ENCODE measurements at places on chromosomes 6 and 20. TPM values are rescaled to one million over a fixed set of nuclear protein-coding genes. Genes with fewer than 3 reads are reported as not detected.

The RNF182 gene
- 1.3 TPM for total RNA-seq

DNA sequence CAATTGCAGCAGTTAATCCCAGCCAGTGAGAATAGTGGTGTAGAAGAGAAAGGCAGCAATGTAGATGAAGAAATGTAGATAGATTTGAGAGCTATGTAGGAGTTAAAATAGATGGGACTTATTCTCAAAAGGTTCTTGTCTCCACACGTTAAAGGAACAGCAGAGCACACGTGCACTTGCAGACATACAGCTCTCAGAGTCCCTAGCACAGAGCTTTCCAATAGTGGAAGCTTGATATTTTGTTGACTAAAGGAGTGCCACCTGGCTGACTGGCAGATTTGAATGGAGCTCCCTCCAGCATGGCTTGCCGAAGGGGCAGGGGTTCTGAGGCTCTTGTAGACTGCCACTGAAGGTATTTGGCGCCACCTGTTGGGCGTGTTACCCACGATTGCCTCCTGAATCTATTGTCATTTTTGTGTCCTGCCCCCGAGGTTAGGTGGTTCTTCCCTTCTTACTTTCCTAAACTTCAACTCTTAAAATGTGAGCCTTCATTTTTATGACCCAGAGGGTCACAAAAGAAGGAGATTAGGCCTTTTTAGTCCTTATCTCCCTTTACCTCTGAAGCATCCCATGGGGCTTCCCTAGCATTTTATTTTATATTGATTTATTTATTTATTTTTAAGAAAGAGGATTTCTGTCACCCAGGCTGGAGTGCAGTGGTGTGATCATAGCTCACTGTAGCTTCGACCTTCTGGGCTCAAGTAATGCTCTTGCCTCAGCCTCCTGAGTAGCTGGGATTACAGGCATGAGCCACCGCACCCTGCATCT, 16.4 kb downstream of the BRD2 start:
- DNase-seq, result peak; percentile 96

GRCh38 chr6:112408522-112408921, 61.4 kb downstream of the RFPL4B start:
- DNase-seq, result no peak

DNA sequence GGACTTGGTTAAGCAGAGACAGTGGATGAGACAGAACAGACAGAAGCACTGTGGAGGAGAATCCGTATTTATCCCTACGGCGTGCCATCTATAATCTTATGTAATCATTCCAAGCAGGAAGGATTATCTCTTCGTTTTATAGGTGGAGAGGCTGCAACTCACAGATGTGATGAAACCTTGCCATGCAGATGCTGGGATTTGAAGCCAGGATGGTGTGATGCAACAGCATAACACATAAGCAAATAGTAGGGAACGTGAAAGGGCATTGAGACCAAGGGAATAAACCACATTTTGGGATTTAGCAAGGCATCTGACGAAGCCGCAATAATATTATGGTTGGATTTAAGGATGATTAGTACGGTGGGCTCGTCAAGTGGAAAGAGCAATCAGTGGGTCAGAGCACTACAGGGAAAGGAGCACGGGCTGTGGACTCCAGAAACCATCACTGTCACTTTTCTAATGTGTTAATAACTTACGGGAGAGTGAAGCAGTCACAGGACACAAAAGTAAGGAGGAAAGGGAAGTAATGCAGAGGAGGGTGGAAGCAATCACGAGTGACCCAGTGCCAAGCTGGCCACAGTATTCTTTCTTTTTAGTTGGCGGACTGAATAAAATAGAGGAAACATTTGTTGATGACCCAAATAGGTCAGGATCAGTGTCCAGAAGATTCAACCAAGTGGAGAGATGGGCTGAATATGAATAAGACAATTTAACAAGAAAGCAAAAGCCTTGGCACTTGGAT, 119.6 kb upstream of the EDN1 start:
- no peak for DNase-seq

GRCh38 chr20:52731093-52731492, 241.1 kb upstream of the TSHZ2 start:
- no peak for DNase-seq

GRCh38 chr6:43263314-43264178, 20.3 kb downstream of the TTBK1 start:
- DNase-seq, result peak; percentile 75

- no peak for DNase-seq
Observed at GRCh38 chr6:15888798-15889772, 226.3 kb upstream of the DTNBP1 start.

DNA sequence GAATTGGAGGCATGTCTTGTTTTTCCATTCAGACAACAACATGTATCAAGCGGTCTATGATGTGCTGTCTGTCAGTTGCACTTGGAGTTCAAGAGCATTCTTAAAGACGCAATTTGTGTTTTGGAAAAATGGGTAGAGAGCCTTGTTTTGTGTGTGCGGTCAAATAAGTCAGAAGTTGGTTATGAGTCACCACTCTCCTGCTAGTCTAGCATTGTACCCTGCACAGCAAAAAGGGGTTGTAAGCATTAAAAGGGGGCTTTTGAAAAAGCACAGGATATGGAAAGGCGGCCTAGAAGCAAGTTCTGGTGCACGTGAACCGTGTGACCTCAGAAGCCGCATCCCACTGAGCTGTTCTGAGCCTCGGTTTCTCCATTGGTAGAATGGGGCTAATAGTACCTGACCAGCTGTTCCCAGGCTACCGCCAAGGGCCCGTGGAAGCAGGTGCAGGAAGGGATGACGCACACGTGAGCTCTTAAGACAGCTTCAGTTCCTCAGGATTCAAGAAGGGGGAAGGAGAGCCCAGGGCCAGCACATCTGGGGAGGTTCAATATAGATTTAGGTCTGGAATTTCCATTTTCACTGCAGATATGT, 61.6 kb upstream of the SNX9 start:
- DNase-seq, result no peak

DNA sequence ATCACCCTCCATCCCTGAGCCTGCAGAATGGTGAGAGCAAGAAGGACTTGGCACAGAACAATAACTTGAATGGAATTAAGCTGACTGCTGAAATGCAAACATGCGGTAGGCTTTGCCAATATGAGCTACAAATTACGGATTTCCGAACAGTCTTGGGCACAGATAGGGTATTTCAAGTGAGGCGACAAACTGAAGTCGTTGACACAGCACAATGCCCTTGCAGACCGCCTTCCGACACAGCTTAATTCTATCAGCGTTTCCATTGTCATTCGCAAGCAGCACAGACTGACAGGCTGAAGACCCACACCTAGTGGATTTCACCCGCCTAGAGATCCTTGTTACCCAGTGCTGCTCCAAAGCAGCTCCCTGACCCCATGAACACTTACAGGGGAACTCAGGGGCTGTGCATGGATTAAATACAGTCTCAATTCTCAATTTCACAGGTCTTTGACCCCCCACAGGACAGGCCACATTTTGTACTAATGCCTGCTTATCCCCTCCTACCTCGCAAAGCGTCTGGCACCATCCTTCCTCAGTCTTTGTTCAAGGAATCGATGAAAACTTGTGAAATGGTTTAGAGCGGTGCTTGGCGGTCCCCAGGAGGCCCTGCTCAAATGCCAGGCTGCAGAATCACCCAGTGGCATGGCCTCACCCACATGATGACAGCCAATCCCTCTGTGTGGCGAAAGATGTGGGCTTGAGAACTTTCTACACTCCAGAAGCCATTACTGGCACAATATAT, 34.6 kb downstream of the RAMACL start:
- no peak for DNase-seq

DNA sequence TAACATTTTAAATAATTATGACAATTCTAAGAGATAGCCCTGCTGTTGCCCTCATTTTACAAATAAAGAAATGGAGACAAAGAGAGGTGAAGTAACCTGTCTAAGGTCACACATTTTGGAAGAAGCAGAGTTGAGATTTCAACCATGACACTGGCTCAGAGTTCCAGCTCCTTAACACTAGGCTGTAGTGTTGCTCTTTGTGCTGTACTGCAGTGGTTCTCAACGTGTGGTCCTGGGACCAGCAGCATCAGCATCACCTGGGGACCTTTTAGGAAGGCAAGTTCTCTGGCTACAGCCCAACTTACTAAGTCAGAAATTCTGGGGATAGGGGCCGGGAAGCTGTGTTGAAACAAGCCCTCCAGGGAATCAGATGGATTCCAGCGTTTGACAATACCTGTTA, 62.4 kb upstream of the FERMT1 start:
- no peak for DNase-seq

The SCRT2 gene
- not detected for total RNA-seq

GRCh38 chr6:44489910-44490604, 102.6 kb downstream of the CDC5L start:
- peak; percentile 55 for DNase-seq

- DNase-seq, result no peak
Observed at GRCh38 chr6:3940703-3941102, 91.5 kb downstream of the FAM50B start.

GRCh38 chr6:96789871-96790270, 47.4 kb downstream of the GPR63 start:
- no peak for DNase-seq

The KCNK5 gene
- total RNA-seq, result 12.5 TPM

DNA sequence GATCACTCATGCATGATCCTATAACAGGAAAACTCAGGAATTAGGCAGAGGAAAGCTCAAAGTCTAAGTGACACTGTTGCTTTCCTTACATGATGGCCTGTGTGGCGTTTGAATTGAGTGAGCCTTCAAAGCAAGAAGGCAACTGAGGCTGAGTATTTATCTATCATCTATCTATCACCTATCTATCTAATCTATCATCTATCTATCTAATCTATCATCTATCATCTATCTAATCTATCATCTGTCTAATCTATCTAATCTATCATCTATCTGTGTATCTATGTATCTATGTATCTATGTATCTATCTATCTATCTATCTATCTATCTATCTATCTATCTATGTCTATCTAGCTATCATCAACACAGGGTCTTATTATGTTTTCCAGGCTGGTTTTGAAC, 41.8 kb upstream of the BCLAF1 start:
- DNase-seq, result no peak

DNA sequence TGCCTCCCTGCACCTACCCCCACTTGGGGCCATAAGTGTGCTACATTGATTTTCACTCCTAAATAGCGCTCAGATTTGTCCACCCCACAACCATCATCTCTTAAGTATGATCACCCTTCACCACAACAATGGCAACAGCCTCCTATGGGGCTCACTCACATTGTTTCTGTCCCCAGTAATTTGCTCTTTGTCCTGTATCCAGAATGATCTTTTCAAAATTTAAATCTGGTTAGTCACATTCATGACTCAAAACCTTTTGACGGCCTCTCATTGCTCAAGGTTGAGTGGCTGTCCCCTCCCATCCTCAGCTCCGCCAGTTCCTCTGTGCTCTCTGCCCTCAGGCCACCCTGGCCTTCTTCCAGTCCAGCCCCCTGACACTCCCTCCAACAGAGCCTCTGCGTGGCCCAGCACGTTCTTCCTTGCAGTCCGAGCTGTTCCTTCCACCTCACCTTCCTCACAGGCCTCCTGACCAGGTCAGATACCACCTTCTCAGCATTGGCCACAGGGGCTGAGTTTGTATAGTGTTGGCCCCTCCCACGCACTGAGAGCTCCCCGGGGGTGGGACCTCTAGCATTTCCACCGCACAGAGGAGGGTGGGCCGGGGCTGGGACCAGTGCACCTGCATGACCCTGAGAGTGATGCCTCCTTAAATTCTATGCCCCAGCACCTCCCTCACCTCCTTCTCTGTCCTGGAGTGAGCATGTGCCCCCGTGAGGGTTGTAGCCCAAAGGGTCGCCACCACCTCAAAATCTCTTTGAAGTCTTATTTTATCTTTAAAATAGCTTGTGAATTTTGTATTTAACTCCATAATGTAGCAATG, 2.4 kb upstream of the PPP1R3G start:
- DNase-seq, result peak; percentile 34

DNA sequence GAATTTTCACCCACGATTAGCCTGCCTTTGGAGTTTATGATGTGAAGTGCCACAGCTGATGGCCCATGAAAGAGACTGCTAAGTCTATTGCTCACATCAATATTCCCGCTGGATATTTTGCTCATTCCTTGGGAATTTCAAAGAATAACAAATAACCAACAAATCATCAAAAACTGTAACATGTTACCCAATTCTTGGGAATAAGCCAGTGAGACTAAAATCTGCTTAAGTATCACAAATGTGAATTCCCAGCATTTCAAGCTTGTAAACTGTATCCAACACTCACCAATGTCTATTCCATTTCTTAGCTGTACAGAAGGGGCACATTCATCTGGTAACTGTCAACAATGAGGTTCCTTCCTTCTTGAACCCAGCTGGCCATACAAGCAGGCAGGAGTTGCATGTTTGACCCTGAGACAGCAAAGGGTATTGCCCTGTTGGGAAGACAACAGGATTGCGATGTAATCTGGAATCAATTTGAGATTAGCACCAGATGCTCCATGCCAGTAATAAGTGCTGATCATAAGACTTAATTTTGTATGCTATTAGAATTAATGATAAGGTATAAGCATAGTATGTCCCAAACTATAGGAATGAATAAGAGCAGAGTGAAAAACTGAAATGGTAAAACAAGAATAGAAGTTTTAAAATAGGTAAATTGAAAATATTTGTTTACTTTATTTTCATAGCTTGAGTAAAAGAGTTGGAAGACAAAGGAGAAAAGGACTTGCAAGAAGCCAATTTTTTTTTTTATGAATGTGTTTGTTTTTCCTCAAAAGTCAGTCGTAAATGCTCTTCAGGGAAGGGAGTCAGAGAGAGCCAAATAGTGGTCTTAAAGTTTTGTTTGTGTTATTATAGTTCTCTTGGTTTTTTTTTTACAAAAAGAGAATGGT, 58.8 kb downstream of the RSPO3 start:
- DNase-seq, result no peak

The ANGPT4 gene
- total RNA-seq, result 3.8 TPM

The MCCD1 gene
- total RNA-seq, result not detected

GRCh38 chr6:121453191-121453590, 17.7 kb downstream of the GJA1 start:
- DNase-seq, result no peak

DNA sequence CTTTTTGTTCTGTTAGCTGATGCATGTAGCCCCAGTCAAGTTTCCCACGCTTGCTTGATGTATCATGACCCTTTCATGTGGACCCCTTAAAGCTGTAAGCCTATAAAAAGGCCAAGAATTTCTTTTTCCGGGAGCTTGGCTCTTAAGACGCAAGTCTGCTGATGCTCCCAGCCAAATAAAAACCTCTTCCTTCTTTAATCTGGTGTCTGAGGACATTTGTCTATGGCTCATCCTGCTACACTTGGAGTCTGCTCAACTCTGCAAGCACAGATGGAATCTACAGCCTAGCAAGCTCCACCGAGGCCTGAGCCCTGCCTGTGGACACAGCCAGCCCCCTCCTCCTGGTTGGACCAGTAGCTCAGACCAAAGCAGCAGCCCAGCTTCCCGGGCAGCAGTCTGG, 3.4 kb downstream of the CST2 start:
- DNase-seq, result no peak

- DNase-seq, result no peak
Observed at GRCh38 chr20:51269671-51270070, 246.8 kb upstream of the KCNG1 start.

The TSPO2 gene
- not detected for total RNA-seq

- DNase-seq, result no peak
Observed at GRCh38 chr6:125943528-125944433, 12.8 kb upstream of the HINT3 start.

The TMC2 gene
- total RNA-seq, result not detected

The GPSM3 gene
- 6.5 TPM for total RNA-seq
